ENCODE measurements at places on chromosomes 12 and 14.

DNA sequence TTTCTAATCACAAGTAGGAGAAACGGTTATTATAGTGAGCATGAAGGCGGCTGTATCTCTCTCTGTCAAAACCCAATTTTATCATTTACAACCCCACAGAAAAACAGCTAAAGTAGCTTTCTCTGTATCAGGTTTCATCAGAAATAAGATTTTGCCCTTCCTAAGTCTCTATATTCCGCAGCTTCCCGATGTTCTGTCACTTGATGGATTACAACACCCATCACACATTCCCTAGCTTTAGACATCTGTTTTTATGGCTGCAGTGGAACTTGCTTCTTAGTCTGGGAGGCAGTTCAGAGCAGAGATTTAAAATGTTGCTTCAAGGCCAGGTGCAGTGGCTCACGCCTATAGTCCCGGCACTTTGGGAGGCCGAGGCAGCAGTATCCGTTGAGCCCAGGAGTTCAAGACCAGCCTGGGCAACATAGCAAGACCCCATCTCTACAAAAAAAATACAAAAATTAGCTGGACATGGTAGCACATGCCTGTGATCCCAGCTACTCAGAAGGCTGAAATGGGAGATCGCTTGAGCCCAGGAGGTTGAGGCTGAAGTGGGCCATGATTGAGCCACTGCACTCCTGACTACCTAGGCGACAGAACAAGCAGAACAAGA, 27.6 kb upstream of the FOXN3 start:
- DNase-seq = no peak

DNA sequence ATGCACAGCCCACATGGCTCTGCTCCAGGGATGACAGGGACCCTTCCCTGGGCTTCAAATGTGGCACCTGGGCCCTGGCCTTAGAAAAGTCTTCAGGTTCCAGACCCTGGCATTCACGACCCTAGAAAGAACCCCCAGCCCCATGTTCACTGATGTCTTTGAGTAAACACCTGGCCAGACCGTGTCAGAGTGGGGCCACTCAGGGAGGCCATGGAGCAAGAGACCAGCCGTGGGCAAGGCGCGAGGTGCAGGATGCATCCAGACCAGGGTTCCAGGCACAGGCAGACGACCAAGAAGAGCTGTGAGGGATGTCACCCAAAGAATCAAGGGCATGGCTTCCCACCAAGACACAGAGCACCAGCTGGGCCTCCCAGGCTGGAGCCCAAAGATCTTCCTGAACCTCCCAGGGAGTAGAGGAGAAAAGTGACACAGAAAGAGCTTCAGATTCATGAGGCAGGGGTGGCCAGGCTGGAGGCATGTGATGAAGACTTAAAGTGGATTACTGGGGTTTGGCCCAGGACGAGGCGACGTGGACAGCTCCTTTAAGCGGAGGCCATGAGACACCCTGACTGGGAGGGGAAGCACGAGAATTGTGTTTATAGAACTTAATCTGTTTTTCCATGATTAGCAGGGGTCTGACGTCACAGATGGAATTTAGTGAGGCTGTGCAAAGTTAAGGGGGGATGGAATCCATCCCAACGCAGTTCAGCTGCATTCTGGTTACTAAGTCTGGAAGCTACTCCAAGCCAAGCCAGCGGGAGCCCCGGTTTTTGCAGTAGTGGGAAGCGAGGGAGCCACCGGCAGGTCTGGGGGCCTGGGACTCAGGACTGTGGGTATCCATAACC, 61.6 kb downstream of the ARL6IP4 start:
- DNase-seq = no peak

DNA sequence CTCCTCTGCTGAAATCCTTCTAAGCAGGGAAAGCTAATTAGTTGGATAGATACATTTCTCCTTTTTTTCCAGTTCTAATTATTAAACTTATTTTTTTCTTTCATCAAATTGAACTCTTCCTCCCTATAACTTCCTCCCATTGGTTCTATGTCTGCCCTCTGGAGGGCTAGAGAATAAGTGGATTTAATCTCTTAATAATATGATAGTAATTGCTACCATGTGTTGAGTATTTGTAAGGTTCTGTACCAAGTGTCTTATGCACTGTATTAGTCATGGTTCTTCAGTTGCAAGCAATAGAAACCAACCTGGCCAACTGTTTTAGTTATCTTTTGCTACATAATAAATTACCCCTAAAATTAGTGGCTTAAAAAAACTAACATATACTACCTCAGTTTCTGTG, 190.5 kb upstream of the PLXNC1 start:
- no peak for DNase-seq

- no peak for DNase-seq
Measured at GRCh38 chr14:55138091-55138490, 9.0 kb downstream of the LGALS3 start.

- DNase-seq = no peak
Measured at GRCh38 chr12:15158083-15158482, 63.1 kb downstream of the RERG start.

GRCh38 chr12:14431975-14432374, 66.5 kb downstream of the ATF7IP start:
- DNase-seq = no peak

DNA sequence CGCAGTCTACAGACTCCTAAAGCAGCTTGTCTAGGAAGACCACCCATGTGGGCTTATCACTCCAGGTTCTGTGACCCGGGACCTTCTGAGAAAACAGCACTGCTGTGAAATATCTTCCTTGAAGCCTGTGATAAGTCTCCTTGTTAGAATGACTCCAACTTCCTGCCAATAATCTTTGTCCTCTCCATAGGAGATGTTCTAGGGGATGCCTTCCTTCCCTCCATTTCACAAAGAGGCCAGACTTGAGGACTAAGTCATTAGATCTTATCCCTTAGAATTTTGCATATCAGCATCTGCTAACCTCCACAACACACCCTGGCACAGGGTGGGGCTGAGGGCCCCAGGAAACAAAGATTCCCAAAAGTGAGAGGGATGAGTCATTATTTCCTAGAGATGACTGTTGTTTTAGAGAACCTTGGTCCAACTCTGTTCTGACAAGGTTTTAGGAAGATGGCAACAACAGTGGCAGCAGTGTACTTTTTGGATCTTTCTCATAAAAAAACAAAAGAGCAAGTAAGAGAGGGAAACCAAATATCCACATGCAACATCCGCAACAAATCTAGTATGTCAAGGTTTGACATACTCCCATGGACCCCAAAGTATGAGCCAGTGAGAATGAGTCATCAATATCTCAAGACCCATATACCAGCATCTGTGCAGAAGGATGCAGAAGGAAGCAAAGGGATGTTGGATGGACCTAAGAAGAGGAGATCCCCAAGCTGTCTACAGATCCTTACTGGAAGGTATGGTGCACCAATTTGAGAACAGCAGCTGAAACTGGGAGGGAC, 6.0 kb downstream of the LTB4R start:
- DNase-seq = no peak

DNA sequence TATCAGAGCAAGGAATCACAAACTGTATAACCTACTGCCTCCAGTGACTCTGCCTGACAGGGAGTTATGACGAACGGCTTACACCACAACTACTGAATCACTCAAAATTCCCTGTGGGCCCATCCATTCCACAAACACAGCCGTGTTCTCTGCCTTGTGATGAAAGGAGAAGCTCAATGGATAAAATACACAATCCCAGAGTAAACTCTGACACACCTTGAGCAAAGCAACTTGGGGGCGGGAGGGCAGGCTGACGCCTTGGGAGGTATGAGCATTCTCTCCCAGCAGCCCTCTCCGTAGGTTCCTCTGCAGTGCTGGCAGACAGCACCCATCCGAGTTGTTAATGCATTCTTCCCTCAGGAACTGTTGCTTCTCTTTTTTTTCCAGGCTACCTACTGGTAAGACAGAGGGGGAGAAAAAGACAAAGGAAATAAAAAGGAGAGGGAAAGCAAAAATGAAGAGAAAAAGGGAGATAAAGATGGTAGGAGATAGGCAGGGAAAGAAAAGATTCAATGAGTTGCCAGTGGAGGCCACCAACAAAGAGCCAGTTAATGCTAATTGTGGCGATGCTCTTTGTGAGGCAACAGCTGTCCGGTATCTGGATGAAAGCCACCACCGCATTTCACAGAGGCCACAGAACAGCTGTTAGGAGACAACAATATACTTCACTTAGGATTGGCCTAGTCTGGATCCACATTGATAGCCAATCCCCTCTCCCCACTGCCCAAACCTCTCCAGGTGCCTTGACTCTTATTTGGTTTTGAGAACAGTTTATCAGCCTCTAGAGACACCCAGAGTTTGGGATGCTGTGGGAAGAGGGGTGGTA, 4.7 kb upstream of the DIO2 start:
- no peak for DNase-seq

DNA sequence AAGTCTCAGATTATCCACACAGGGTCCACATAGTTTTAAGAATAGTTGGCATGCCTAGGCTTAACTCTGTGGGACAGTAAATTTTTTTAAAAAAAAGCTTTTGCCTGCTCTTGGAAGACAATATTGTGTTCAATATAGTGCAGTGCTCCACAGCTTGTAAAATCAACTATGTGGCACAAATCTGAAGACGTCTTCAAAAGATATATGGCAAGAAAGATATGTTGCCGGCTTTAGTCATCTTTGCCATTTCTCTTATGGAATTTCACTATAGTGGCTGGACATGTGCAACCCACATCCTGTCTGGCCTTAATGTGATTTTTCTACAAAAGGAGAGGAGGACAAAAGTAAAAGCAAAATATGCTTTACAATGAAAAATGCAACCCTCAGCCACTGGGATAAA, 90.5 kb downstream of the MGST1 start:
- no peak for DNase-seq

GRCh38 chr12:117580718-117581062, 219.3 kb upstream of the NOS1 start:
- DNase-seq = no peak

DNA sequence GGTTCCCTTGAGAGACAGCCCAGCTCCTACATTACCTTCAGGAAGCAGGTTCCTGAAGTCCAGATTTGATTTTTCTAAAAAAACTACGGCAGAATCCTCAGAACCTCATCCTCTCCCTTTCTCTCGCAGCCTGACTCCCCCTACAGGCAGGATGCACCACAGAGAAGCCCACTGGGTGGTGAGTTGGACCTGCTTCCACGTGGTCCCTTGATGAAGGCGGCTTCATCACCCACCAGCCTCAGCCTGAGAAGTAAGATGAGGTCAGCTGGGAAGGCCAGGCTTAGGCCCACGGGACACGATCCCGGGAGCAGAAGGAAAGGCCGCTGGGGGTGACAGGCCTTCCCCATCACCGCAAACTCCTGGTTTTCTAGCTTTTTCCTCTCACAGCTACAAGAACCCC, 83.0 kb downstream of the ACTN1 start:
- no peak for DNase-seq

- no peak for DNase-seq
Measured at GRCh38 chr14:88212691-88213090, 110.4 kb downstream of the KCNK10 start.

DNA sequence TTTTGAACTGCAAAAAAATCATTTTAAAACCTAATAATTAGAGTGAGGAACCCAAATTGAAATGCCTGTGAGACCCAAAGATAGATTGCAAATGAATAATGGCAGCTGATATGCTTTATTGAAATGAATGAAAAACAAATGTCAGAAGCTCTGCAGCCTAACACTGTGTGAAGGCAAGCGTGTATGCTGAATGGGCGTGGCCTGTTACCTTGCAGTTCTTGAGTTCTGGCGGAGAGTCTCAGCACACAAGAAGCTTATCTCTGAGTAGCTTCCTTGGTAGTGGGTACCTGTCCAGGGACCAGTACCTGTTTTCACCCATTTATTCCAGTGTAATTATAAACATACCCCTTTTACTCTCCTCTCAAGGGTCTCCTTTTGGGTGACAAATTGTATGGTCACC, 341.2 kb downstream of the NPAS3 start:
- DNase-seq = no peak

- DNase-seq = no peak
Measured at GRCh38 chr12:21248679-21249078, 86.0 kb downstream of the SLCO1A2 start.

- DNase-seq = no peak
Measured at GRCh38 chr12:101552277-101552676, 42.5 kb upstream of the MYBPC1 start.

DNA sequence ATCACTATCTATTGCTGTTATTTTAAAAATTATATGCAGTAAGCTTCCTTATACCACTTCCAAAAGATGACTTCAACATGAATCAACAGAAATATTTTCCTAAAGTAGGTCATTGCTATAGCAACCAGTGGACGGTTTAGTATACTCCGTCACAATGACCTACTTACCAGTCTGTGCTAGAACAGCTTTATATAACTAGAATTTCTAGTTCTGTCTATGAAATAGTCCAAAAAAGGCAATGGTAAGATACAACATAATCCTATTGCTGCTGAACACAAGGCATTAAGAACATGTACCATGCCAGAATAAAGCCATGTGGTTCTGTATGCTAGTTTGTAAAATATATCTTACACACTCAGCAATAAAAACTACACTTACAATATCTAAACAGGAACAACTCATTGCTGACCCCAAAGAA, 40.7 kb upstream of the MTERF2 start:
- no peak for DNase-seq

- no peak for DNase-seq
Measured at GRCh38 chr14:91649930-91650329, 82.0 kb downstream of the CATSPERB start.

- no peak for DNase-seq
Measured at GRCh38 chr12:1318327-1319031, 275.9 kb downstream of the FBXL14 start.

DNA sequence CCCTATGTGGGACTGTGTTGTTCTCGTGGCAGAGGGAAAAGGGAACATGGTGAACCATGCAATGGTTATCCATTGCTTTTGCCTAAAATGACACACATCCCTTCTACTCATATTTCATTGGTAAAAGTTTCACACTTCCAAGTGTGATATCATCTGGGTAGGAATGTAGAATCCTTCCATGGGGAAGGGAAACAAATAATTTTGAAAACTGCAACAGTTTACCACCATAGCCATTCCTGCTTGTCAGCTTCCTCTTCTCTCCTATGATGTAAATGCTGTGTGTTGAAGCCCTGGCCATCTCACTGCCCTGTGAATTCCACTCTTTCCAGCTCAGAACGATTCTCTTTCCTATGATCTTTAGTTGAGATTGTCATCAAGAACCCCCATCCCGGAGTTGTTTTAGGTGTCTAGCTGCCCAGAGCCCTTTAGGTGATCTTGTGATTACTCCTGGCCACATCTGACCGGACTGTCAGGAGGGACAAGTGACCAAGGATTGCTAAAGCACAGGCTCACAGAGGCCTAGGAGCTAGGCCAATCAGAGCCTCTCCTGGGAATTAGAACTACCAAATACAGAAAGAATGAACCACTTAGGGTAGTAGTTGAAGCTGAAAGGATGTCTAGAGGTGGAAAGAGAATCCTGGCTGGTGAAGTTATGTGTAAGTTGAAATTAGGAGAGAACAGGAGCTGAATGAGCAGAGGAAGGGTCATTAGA, 84.6 kb downstream of the VCPKMT start:
- no peak for DNase-seq

- no peak for DNase-seq
Measured at GRCh38 chr14:57574617-57575288, 81.1 kb upstream of the CCDC198 start.

Data from stimulated activated CD4-positive, alpha-beta T cell treated with anti-CD3 and anti-CD28 coated beads, Interleukin-15, amount 100 ng/mL, for 1 hour (primary cell).